ENCODE measurements at places on chromosomes 1 and 21.

DNA sequence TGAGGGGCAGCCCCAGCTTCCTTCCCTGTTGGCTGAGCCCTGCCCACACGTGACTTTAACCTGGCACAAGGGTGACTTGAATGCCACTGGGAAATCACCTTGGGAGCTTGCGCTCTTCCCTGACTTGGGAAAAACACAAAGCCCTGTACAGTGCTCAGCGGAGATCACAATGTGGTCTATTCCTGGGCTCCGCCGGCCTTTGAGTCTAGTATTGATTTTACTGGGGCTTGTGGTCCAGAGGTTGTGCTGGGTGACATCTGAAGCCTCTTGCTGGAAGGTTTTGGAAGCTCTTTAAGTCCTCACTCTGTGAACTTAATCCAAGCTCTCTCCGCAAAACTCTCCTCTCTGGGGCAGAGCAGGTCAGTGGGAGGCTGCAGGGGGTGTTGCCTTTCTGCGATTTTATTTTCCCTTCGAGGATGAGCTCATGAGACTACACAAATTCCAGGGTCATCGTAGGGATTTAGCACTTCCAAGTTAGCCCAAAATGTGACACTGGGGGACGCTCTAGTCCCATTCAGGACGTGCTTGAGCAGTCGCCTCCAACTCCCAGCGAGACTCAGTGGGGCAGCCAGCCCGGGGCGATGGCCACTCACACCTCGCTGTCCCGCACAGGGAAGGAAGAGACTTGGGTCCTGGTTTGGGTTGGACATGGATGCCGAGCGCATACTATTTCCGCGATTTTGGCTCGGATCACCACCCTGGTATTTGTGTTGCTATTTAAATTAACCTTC, 291.9 kb upstream of the AJAP1 start:
- no peak overlapping the region for H3K4me3 ChIP-seq
- H3K4me1 ChIP-seq, result no peaks in the 10 kb centered on the region
- no peak for DNase-seq
- no peaks in the 10 kb centered on the region for H3K36me3 ChIP-seq
- H3K27ac ChIP-seq, result no peak overlapping the region
- no peaks in the 10 kb centered on the region for H3K27me3 ChIP-seq

DNA sequence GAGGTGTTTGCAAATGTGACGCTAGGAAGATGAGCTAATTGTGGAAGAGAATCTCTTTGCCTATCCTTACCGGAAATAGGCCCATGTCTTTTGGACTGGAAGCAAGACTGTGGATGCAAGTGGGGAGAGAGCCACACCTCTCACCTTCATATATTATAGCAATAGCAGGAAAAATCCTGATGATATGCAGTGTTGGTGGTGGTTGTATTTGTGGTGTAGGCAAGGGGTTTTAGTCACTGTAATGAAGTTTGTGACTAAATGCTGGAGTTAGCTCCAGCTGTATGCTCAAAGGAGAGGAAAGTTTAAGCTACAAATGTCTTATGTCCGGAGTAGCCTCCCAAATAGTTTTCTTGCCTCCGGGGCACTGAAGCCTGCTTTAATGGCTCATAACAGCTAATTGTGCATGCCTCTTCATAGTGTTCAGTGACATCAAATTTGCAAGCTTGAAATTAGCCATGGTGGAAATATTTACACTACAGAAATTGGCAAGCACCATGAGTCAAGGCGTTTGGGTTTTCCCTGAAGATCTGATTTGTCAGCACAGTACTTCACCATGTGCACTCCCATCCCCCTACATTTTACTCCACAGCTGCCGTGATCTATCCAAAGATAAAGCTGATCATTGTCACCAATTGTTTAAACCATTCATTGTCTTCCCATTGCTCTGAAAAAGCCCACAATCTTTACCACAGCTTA, 102.6 kb upstream of the ZNF644 start:
- H3K4me3 ChIP-seq, result no peak overlapping the region
- H3K27me3 ChIP-seq, result no peaks in the 10 kb centered on the region
- DNase-seq, result no peak
- no peak overlapping the region for H3K27ac ChIP-seq
- H3K36me3 ChIP-seq, result no peaks in the 10 kb centered on the region

DNA sequence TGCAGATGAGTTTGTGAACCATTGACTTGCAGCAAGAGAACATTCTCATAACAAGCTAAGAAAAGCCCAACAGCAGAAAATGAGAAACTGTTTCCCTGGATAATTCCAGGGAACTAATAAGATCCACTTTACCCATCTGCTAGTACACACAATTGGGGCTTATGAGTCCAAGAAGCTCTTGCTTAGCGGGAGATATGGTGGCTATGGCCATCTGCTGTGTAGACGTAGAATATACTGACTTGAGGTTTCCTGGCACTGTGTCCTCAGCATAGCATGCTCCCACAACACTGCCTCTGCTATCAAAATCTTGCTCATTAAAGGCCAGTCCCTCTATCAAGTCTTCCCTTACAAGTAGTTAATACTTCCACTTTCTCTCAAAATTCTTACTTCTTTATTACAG, 6.8 kb upstream of the RXRG start:
- peaks cover 21% of the 10 kb centered on the region for H3K27me3 ChIP-seq
- peaks cover 4% of the 10 kb centered on the region for H3K4me1 ChIP-seq
- no peaks in the 10 kb centered on the region for H3K36me3 ChIP-seq
- no peak overlapping the region for H3K4me3 ChIP-seq

GRCh38 chr1:1397839-1398523, 1.2 kb downstream of the CCNL2 start:
- H3K27ac ChIP-seq, result no peak overlapping the region
- H3K4me3 ChIP-seq, result peak overlapping the region; percentile 97
- peaks cover 6% of the 10 kb centered on the region for H3K36me3 ChIP-seq
- H3K27me3 ChIP-seq, result no peaks in the 10 kb centered on the region
- H3K4me1 ChIP-seq, result peaks cover 11% of the 10 kb centered on the region
- no peak for DNase-seq

DNA sequence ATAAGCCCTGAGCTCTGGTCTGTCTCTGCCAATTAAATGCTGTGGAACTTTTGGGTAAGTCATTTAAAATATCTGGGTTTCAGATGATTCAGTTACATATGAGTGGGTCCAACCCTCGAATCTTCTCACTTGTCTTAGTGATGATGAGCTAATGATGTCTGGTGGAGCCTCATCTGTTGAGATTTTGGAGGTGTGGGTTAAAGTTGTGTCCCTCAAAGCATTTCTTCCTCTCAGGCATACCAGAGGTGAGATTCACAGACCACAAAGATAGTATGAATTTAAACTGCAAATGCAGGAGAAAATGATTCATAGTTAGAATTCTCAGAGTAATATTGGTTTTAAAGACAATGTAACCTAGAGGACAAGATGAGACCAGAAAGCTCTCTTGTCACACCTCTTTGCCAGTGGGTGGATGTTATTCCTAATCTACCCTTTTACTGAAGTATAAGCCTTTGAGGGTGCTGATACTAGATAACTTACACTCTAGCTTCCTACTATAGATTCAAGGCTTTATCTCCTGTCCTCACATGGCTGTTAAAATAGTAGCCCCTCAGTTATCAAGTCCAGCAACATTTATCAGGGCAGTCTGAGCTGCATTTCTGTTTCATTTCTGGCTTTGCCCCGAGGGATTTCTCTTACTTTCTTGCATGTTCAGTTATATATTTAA, 90.7 kb downstream of the MT1HL1 start:
- no peak for DNase-seq
- peaks cover 8% of the 10 kb centered on the region for H3K36me3 ChIP-seq
- no peaks in the 10 kb centered on the region for H3K27me3 ChIP-seq
- no peaks in the 10 kb centered on the region for H3K4me1 ChIP-seq
- no peak overlapping the region for H3K27ac ChIP-seq

GRCh38 chr1:43554444-43554992, 23.8 kb downstream of the PTPRF start:
- H3K27ac ChIP-seq, result peak overlapping the region; percentile 51
- peaks cover 26% of the 10 kb centered on the region for H3K4me1 ChIP-seq
- H3K27me3 ChIP-seq, result no peaks in the 10 kb centered on the region
- H3K4me3 ChIP-seq, result no peak overlapping the region
- peak; percentile 69 for DNase-seq

Data from neural progenitor cell (in vitro differentiated cells).